ENCODE measurements at places on chromosomes 2 and 18.

- DNase-seq: no peak
These were observed 167.5 kb downstream of the TWIST2 start for GRCh38 chr2:239015218-239015900.

- no peak for DNase-seq
These were observed 319.4 kb upstream of the NCKAP5 start for GRCh38 chr2:133887676-133888040.

DNA sequence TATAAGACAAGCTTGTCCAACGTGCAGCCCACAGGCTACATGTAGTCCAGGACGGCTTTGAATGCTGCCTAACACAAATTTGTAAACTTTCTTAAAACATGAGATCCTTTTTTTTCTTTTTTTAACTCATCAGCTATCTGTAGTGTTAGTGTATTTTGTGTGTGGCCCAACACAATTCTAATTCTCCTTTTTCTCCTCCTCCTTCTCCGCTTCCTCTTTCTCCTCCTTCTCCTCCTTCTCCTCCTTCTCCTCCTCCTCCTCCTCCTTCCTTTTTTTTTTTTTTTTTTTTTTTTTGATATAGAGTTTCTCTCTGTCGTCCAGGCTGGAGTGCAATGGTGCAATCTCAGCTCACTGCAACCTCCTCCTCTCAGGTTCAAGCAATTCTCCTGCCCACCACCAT lies 39.3 kb upstream of the GTF2A1L start:
- DNase-seq: peak; percentile 12

GRCh38 chr2:69046221-69046662 lies 33.3 kb downstream of the ANTXR1 start:
- DNase-seq: no peak

DNA sequence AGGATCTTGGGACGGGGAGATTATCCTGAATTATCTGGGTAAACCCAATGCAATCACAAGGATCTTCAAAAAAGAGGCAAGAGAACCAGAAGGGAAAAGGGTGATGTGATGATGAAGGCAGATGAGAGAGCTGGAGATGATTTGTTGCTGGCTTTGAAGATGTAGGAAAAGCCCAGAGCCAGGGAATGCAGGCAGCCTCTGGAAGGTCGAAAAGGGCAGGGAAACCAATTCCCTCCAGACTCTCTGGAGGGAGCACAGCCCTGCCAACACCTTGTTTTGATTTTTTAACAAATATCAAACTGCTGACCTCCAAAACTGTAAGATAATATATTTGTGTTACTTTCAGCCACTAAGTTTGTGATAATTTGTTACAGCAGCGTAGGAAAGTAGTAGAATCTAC lies 48.9 kb upstream of the IL1R2 start:
- no peak for DNase-seq

DNA sequence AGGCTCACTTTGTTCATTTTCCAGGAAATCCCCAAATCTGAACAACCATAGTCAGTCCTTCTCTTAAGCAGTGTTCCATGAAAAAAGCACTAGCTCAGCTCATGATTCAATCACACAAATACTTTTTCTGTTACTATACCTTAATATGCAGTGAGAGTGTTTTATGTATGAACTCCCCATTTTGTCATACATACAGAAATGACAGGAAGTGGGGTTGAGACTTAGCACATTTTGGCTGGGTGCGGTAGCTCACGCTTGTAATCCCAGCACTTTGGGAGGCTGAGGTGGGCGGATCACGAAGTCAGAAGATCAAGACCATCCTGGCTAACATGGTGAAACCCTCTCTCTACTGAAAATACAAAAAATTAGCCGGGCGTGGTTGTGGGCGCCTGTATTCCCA lies 55.2 kb upstream of the DTNB start:
- DNase-seq: no peak

DNA sequence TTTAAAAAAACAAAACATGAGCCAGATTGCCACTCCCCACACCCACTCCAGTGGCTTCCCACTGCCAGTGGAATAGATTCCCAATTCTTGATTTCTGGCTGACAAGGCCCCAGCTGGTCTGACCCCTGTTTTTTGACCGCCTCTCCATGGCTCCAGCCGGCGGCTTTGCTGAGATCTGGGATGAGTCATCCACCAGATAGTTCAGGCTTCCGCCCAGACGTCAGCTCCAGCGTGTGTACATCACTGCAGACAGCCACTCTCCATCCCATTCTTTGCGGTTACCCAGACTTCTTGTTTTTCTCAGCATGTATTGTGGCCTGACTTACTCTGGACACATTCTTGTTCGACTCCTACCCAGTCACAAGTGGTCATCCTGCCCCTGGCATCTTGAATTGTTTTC lies 227.9 kb downstream of the GBX2 start:
- no peak for DNase-seq

- DNase-seq: no peak
These were observed 60.1 kb downstream of the MOB4 start for GRCh38 chr2:197575987-197576386.

GRCh38 chr2:205936446-205936845 lies 149.5 kb downstream of the INO80D start:
- DNase-seq: no peak

DNA sequence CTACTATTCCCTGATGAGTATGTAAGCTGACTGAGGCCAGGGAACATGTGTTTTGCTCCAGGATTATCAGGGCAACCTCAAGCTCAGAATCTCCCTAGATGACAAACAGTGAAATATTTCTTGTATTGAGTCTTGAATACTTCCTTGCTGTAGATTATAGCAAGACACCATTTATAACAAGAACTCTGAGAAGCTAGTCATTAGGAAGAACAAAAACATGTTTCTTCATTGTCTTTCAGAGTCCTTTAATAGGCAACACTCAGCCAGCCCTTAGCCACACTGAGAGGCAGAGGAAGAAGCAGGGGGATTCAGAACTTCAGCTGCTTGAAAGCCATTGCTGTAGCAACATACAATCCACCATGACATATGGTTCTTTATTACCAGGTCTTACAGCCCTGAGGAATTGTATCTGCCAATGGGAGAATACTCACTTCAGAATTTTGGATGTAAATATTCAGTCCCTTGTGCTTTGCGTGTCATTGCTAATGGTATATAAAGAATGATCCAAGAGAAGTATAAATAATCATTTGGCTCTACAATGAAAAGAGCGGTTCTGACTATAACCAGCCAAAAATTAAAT lies 117.5 kb upstream of the NCKAP5 start:
- no peak for DNase-seq

GRCh38 chr18:54787121-54787520 lies 41.2 kb upstream of the RAB27B start:
- peak; percentile 26 for DNase-seq

- no peak for DNase-seq
These were observed 390.2 kb upstream of the SETBP1 start for GRCh38 chr18:44290366-44290977.

- no peak for DNase-seq
These were observed 66.7 kb downstream of the MBD2 start for GRCh38 chr18:54157646-54158385.

DNA sequence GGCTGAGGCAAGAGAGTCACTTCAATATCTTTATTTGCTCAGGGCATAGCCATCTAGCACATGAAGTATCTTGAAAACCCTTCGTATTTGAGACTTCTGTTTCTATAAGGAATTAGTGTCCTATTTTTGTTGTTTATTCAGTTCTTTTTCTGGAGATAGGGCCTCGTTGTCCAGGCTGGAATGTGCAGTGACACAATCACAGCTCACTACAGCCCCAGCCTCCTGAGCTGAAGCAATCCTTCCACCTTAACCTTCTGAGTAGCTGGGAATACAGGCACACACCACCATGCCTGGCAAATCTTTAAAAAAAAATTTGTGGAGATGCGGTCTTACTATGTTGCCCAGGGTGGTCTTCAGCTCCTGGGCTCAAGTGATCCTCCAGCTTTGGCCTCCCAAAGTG lies 50.6 kb downstream of the PSMD14 start:
- no peak for DNase-seq

- no peak for DNase-seq
These were observed 493.6 kb upstream of the SPHKAP start for GRCh38 chr2:228675091-228675490.

DNA sequence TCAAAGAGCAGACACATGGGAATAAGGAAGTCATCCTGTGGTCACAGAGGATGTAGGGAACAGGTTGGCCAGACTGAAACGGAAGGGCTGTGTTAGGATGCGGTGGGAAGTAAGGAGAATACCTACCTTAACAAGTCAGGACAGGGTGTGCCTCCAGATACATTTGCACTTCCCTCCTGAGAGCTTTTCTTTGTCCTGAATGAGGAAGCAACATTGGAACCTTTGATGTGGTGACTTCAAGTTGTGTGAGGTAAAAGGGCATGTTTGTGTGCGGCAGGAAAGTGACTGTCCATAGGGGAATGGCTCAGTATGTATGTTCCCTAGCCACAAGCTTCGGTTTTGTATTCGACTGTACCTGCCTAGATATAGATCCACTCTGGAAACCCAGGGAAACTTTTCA lies 24.9 kb upstream of the LRRTM1 start:
- DNase-seq: no peak

- no peak for DNase-seq
These were observed 156.6 kb upstream of the ETAA1 start for GRCh38 chr2:67240507-67240906.

DNA sequence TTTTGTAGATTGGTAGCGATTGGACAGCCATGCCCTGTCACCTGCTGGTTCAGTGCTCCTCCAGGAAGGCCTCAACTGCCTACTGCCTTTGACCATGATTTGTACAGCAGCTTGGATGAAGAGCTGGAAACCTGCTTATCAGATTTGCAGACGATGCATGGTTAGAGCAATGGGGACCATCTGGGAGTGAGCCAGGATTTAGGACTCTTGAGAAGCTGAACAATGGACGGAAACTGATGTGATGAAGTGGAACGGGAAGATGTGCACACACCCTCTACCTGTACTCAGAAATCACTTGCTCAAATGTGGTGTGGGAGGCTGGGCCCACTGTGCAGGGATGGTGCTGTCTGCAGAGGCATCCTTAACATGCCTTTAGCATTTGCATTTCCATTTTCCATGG lies 57.2 kb downstream of the NCK2 start:
- no peak for DNase-seq

- DNase-seq: peak; percentile 64
These were observed 121.4 kb downstream of the ZNF236 start for GRCh38 chr18:76943542-76944339.

DNA sequence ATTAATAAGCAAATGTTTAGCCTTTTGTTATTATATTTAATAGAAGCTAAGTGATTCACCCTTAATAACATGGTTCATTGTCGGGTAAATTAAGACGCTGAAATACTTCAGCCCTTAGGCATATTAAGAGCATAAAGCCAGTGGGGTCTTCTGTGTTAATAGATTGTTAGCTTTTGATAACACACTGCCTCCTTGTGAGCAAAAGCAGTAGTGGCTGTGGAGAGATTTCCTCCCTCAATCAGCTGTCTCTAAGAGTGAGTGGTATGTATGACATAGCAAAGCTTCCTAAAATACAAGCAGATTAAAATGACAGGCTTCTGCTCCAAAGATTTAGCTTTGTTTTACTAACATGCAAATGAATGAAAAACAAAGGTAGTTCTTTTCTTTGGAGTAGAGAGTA lies 143.7 kb upstream of the SYT4 start:
- no peak for DNase-seq

DNA sequence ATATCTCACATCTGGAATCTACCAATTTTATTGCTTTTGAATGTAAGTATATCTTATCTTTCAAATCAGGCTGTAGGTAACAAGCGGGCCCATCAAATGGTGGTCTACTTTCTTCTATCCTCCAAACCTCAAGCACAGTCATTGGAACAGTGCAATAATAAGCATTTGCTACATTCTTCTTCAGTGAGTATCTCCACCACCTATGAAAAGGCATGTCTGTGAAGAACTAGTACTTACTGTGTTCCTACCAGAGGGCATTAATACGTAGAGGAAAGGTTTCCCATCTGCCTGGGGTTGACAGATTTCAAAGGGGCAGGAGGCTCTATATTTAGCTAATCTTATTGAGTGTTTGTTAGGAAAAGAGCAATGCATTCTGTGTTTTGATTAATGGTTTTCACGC lies 411.1 kb downstream of the NCKAP5 start:
- DNase-seq: no peak

DNA sequence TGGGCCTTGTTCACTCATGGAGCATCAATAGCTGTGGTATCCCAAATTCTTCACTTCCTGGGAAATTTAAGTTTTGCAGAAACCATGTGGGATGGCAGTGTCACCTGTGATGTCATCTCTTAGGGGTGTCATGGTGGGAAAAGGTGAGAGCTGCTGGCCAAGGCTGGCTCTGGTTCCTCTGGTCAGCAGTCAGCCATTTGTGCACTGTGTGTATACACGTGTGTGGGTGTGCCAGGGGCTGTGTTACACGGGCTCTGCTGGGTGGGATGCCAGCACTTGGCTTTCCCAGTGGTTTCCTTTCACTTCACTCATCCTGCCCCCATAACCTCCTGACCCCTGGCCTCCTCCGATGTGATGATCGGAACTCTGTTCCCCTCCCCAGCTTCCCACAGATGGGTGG lies 21.3 kb downstream of the SAG start:
- DNase-seq: no peak

DNA sequence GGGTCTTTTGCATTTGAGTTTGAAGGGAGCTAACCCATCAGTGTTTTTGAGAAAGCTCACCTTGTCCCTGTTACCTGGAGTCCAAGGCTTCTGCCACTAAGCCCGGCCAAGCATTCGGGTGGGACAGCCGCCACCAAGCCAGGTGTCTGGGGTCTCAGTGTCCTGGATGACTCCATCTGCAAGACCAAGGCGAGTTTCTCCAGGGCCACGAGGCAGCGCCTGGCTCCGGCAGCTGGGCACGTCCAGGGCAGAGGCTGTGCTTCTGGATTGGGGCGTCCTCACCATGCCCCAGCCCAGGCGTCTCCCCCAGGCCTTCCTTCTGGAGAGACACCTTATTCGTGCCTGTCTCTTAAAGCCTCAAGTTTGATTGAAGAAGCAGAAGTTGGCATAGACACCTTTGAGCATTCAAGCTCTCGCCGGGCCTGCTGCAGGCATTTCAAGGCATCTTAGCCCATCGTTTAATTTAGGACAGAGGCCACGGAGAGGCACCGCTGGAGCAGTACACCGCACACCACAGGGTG lies 24.9 kb downstream of the MLPH start:
- DNase-seq: no peak

DNA sequence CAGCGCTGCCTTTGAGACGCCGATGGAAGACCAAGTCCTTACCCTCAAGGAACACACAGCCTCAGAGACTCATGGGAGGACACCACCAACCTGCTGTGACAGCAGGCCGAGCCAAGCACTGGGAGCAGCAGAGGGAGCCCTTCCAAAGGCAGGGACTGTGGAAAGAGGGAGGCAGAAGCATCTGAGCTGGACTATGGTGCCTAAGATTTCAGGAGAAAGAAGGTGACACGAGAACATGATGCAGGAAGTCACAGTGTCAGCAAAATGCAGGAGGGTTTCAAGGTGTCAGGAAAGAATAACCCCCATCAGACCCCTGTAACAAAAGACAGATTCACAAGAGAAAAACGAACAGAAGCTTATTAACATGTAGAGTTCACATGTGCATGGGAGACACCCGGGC lies 24.2 kb upstream of the COX7A2L start:
- DNase-seq: no peak

GRCh38 chr2:190462181-190462580 lies 54.0 kb downstream of the MFSD6 start:
- DNase-seq: peak; percentile 15

Measured in suppressor macrophage (primary cell).